ENCODE measurements at places on chromosomes 6 and 20. TPM values are rescaled to one million over a fixed set of nuclear protein-coding genes. Genes with fewer than 3 reads are reported as not detected.

- peak; percentile 36 for DNase-seq
Observed at GRCh38 chr6:8578006-8578405, 142.7 kb upstream of the SLC35B3 start.

GRCh38 chr6:26359765-26360164 is 5.2 kb upstream of the BTN3A2 start:
- no peak for DNase-seq

Gene WFDC10B
- total RNA-seq: not detected

- DNase-seq: no peak
Observed at GRCh38 chr6:163281634-163282033, 132.9 kb upstream of the QKI start.

DNA sequence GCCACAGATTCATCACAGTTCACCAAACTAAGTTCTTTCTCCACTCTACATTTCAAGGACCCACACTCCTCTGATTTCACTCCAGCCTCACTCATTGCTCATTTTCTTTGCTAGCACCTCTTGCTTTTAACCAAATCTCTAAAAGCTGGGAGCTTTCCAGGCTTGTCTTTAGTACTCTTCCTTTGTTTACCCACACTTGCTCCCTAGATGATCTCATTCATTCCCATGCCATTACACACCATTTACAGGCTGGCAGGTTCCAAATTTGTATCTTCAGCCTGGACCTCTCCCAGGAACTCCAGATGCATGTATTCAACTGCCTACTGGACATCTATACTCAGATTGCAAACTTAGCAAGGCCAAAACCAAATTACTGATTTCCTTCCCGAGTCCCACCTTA is 5.3 kb upstream of the GUCA1B start:
- no peak for DNase-seq
